ENCODE measurements at places on chromosomes 11 and 22.

- no peak for DNase-seq
Measured at GRCh38 chr11:114442536-114442935, 3.3 kb downstream of the REXO2 start.

GRCh38 chr22:49142296-49142695 lies 685.4 kb downstream of the BRD1 start:
- no peak for DNase-seq

DNA sequence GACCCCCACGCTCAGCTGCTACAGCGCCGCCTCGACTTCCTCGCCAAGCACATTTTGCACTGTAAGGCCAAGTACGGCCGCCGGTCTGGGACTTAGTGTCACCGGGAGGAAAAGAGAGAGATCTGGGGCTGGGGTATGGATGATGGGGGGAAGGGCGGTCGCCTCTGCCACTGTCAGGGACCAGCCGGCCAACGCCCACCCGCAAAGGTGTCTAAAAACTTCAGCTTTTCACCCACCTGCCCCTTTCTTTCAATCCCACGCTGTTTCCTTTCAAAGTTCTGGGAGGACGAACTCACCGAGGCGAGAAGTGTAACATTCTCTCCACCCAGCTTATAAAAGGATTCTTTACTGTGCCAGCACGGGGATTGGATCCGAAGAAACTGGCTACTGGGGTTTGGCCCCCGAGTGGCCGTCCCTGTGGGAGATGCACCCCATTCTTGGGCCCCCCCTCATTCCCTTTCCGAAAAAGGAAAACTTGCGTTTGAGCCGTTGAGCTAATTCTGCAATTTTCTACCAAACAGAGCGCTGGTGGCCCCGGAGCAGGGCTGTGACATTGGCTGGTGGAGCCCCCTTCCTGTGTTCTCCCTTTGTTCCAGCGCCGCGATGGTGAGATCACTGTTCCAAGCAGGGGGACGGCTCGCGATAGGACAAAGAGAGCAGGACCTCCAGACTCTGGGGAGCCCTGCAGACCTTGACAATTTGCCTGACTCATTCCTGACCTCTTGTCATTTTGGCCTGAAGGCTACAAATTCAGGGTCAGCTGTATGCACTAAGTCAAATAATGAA lies 1.8 kb downstream of the FJX1 start:
- no peak for DNase-seq

- no peak for DNase-seq
Measured at GRCh38 chr11:115396533-115396932, 107.7 kb downstream of the CADM1 start.

DNA sequence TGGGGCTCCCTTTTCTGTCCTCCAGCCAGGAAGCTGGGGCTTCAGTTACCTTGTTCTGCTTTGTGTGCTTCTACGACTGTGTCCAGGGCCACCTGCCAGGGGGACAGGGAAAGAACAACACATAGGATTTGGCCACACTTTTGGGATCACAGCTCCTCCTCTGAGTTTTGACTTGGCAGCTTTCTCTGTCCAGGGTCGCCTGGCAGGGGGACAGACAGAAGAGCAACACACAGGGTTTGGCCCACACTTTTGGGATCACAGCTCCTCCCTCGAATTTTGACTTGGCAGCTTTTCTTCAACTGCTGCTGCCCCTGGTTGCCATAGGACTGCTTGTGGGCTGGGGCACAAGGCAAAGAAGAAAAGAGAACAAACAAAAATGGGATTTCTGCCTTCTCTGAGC lies 19.1 kb downstream of the INCENP start:
- no peak for DNase-seq

DNA sequence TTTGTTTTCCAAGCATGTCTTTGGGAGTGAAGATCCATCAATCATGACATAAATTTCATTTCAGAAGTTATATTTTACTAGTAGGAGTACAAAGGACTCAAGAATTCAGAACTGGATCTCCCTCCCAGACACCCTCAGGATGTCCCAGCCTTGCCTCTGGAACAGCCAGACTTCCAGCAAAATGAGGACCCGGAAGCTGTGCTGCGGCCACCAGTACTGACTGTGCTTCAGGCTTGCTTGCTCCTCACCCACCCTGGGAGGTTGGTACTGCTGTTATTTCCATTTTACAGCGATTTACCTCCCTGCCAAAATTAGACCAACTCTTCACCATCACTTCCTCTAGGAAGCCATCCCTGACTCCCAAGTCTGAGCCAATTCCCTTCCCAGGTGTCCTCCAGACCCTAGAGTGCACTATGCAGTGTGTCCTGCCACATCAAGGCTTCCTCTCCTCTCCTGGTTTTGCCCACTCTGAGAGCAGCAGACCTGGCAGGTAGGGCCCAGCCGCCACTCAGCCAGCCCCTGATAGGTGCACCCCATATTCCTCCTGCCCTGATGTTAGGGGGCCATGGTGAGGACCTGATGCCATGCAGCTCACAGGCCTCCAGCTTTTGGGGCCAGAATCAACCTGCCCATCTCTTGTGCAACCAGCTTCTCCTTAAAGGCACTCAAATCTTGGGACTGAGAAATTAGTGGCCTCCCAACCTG lies 47.3 kb upstream of the WNT7B start:
- DNase-seq = no peak

- DNase-seq = no peak
Measured at GRCh38 chr11:75673977-75674582, 5.2 kb upstream of the MAP6 start.

DNA sequence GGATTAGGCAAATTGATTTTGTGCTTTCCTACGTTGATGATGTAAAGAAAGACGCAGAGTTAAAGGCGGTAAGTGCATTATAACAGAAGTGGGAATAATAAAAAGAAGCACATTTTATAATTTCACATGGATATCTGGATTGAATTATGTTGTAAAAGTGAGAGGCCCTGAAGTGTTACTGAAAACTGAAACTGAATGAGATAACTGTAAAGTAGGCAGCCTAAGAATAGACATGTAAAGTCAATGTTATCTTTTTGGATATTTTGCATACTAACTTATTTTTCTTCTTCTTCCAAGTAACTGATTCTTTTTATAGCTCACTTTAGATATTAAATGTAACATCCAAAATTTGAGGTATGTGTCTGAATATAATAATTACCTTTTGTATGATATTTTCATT lies 28.3 kb downstream of the ANO5 start:
- no peak for DNase-seq

DNA sequence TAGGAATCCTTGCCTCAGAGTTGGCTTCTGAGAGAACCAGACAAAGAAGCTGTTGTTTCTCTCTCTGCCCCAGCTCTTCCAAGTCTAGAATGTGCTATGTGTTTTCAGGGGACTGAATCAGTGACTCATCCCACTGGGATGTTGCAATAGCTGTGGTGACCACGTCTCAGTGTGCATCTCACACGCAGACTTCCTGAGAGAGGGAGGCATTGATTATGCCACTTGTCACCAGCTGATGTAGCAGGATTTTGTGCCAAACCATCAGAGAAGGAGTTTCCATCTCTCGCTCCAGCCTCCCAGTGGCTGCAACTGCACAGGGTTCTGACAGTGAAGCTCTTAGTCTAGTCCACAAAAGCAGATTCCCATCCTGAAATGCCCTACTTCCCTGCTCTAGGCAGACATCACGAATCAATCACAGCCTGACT lies 455.8 kb downstream of the MIAT start:
- no peak for DNase-seq

Data from T follicular helper cell (primary cell).